NCI-H226 (cell line): ENCODE measurements at places on chromosomes 4 and X.

DNA sequence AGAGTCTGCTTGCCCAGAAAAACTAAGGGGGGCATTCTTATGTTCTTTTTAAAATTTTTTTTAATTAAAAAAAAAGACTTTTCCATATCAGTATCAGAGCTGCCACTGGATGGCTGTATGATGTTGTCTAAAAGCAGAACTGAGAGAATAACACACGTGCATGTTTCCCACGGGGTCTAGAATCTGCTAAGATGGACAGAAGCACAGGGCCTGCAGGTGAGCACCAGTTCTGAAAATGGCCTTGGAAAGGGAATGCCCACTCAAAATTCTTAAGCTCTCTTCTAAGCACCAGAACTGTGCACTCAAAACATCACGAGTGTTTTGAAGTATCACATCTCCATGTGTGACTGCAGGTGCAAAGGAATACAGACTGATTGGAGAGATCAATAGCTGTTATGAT, 61.1 kb downstream of the ARAP2 start:
- no peak for DNase-seq

DNA sequence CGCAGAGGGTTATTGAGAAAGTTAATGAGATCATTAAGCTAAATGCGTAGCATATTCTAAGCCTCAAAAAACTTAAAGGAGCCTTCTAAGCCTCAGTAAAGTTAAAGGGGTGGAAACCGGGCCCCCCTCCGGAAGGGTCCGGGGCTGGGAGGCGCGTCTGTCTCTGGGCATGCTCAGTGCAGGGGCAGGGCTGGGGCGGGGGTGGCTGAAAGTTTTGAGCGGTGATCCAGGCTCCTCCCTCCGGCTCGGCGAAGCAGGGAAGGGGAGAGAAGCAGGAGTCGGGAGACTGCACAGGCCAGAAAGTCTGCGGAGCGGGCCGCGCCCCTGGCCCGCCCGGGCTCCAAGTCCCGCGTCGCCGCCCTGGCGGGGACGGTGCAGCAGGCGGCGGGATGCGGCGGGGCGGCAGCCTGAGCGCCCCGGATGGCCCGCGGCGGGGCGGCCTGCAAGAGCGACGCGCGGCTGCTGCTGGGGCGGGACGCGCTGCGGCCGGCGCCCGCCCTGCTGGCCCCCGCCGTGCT, at the start of gene EVC:
EVC (plus strand) TSS at position 241 of the 518 bp plus-strand sequence; CDS start at position 421, 180 bp downstream.
- DNase-seq: peak; percentile 69

GRCh38 chr4:8541981-8542715, 38.0 kb upstream of the GPR78 start:
- no peak for DNase-seq

DNA sequence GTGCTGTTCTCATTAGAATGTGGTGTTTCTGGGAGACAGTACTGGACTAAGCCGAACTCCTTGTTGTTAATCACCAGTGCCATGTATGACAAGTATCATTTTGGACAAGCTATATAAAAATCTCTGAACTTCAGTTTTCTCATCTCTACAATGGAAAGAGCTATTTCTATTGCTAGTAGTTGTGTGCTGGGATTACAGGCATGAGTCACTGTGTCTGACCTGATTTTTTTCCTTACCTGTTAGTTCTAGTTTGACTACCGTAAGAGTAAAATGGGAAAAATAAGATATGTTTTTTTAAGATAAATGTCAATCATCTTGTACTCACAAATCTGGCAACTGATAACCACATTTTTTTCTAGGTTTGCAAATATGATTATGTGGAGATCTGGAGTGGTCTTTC, 192.3 kb downstream of the TLL1 start:
- DNase-seq: no peak

- DNase-seq: no peak
Observed at GRCh38 chr4:160877087-160877790, 1286.6 kb downstream of the FSTL5 start.

DNA sequence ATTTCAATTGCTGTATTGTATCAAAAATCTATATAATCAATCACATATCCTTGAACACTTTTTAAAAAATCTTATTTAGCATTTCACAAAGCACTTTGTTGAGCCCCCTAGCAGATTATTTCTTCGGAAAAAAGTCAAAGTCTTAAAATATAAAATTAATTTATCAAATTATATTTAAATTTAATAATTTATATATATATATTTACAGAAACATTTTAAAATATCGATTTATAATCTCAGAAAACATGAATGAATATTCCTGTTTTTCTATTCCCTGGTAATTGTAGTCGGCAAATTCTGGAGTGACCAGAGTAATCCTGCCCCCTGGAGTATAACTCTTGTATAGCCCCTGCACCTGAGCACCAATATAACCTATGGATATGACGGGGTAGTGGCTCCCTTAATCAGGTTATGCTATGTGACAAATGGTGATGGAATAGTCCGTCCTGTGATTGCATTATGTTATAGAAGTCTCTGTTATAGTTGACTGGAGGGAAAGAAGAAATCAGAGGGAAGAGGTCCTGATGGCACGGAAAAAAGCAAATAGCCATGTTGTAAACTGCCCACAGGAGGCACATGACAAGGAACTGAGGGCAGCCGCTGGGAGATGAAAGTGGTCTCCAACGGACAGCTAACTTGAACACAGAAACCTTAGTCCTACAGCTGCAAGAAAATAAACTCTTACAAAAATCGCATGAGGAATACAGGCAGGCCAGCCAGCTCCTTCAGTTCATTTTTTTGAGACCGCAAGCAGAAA, 1092.3 kb downstream of the ARAP2 start:
- no peak for DNase-seq

- DNase-seq: no peak
Observed at GRCh38 chr4:124738994-124739393, 26.5 kb upstream of the ANKRD50 start.

DNA sequence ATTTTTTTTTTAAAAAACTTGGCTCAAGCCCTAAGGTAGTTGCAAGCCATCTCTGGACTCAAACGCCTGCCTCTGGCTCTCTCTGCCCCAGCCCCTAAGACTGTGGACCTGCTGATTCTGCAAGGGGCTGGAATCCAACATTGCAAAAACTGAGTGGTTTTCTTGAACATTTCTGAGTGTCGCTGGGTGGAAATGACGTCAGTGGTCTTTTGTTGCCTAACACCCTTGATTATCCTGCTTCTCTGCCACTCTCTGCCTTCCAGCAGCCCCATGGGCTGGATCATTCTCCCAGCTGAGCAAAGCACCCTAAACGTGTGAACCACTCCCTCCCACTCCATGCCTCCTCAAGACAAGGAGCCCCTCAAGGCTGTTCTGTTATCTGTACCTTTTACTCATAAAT, 16.6 kb downstream of the BST1 start:
- DNase-seq: peak; percentile 20

DNA sequence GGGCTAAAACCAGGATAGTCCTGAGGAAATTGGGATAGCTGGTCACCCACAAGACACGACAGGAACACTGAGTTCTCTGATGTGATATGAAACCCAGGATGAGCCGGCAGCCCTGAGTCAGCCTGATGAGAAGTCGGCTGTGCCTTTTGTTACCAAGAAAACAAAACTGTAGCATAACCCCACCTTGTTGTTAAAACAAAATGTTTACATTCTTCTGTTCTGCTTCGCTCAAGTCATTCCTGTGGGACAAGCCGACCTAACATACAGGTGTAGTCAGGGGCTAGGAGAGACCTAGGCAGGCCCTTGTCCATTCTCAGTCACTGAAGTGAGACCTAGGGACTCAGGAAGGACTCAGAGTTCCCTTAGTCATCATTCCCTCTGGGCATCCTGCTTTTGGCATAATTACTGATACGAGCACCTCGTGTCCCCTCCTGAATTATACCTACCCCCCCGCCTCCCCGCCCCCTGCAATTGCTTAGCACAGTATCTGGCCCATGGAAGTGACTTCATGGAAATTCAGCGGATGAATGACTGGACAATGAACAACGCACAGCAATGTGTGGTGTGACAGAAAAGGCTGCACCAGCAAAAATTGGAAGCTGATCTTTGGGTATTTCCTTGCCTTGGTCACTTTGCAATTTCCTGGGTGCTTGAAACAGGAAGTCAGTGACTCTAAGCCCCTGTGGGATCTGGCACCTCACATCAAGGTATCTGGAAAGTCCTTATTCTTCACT, 31.9 kb upstream of the TLR2 start:
- no peak for DNase-seq

GRCh38 chrX:153875391-153876111, 10.4 kb downstream of the L1CAM start:
- peak; percentile 30 for DNase-seq

DNA sequence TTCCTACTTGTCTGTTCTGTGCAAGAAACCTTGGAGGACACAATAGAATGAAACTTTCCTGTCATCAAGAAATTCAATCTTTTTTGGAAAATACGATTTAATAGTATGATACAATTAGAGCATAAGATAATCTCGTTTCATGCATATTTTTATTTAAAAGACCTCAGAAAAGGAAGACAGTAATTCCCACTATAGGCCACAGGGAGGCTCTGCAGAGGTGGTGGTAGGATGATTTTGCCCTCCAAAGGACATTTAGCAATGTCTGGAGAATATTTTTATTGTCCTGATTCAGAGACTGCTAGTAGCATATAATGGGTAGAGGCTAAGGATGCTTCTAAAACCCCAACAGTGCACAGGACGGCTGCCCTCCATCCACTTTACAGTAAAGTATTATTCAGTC, 68.7 kb downstream of the PAK3 start:
- DNase-seq: no peak

DNA sequence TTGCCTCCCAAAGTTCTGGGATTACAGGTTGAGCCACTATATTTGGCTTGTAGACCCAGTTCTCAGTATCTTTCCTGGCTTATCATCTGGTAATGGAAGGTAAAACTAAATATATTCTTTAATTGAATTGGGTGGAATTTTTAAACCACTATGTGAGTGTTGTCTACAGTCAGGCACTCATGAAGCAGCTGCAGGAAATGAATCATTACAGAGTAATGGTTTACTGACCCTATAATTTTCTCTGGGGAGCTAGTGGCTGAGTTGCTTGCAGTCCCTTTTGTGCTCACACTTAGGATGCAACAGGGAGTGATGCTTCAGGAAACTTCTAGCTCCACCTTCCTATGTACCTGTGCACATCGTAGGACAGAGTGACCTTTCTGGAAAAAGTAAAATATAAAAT, 4.1 kb upstream of the UGT2B7 start:
- DNase-seq: peak; percentile 49

- DNase-seq: peak; percentile 5
Observed at GRCh38 chr4:20528508-20528907, 171.8 kb upstream of the PACRGL start.

DNA sequence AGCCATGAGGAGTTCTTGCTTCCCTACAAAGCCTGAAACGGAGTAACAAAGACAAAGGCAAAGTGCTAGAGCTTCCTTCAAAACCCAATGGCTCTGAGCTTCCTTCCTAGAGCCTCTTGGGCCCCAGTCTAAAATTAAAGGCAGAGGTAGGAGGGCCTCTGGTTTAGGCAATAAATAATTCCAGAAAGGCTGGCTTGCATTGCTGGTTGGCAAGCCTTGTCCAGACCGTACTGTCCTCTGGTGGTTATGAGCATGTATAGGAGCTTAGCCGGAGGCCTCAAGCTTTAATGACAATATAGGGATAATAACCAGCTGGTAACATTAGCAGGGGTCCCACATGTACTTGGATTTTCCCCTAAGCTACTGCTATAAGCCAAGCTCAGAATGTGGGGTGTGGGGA, 237.3 kb downstream of the AR start:
- DNase-seq: no peak

DNA sequence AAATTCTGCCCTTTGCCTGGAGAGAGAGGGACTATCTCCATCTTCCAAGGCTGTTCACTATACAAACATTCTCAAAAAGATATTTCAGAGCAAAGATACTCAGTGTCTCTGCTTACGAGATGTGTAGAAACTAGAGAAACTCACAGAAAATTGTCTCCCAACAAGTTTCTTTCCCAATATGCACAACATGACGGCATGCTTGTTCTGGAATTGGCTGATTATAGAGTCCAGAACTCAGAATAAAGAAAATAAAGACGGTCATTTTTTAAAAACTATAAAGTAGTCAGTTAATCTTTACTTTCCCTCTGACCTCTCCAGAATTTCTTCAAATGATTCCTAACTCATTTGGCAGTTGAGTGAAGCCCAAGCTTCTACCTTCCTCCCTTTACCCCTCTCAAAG, 285.5 kb upstream of the KLF3 start:
- DNase-seq: no peak

GRCh38 chr4:114890773-114891172, 222.6 kb downstream of the NDST4 start:
- DNase-seq: no peak

- no peak for DNase-seq
Observed at GRCh38 chr4:189771696-189772361, 168.8 kb upstream of the FRG1 start.

DNA sequence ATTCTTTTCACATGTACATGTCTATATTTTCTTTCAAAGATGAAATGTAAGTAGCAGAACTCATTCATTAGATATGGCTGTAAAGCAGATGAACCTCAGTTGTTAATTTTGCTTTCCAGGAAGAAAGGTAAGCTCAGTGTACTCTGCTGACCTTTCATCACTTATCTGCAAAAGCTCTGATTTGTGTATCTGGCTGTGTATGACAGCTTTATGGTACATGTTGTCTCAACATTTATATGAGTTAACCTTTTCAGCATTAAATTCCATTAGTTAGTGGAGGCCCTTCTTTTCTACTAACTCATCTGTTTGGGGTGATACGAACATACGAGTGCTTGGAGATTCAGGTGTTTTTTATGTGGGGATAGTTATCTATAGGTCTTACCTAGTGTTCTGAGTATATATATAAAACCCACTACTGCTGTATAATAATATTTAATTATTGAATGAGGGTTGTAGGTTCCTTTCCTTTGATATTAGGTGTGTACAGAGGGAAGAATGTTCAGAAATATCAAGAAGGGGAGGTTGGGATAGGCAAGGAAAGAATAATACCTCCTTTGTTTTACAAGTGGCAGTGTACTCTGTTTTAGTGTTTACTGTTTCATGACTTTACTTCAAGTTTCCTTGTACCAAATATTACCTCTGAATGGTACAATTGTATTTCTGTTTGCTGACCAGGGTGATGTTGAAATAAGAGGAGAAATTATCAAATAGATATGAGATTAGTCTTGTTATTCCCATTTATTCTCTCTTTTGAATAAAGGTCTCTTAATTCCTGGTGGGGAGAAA, 395.5 kb downstream of the ARHGAP24 start:
- DNase-seq: no peak

DNA sequence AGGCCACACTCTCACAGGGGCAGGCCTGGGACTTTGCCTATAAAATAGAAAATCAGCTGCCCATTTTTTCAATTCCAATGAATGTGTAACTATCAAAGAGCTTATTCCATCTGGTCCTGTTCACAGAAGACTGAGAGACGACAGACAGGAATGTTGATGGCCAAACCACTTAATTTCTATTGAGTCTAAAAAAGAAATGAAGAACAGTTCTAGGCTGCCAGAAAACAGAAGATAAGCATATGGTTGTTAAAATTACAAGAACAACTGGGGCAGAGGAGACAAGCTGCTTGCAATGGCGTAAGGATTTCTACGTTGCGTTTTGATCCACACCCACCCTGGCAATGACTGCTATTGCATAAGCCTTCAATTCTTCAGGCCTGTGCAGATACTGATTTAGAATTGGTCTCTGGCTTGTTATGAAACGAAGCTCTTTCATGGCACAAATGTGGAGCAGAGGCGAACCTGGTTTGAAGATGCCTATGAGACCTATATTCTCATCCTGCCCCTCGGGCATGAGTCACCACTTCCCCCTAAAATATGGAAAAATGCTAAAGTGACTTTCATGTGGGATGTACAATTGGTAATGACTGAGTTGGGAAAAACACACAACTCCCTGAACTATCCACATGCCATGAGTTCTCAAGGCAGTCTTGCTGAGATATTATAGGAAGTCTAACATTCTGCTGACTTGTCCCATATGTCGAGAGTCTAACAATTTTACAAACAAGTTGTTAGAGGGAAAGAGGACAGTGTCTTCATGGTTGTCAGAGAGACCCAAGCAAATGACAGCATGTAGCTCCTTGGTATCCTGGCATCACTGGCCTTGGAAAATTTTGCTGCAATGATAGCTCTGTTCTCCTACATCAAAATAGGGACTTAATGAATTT, 37.9 kb upstream of the SORBS2 start:
- no peak for DNase-seq
